ENCODE measurements at places on chromosomes 6 and 20.
A peak's percentile ranks its signal among the peaks of the same experiment; 100 is the strongest.

DNA sequence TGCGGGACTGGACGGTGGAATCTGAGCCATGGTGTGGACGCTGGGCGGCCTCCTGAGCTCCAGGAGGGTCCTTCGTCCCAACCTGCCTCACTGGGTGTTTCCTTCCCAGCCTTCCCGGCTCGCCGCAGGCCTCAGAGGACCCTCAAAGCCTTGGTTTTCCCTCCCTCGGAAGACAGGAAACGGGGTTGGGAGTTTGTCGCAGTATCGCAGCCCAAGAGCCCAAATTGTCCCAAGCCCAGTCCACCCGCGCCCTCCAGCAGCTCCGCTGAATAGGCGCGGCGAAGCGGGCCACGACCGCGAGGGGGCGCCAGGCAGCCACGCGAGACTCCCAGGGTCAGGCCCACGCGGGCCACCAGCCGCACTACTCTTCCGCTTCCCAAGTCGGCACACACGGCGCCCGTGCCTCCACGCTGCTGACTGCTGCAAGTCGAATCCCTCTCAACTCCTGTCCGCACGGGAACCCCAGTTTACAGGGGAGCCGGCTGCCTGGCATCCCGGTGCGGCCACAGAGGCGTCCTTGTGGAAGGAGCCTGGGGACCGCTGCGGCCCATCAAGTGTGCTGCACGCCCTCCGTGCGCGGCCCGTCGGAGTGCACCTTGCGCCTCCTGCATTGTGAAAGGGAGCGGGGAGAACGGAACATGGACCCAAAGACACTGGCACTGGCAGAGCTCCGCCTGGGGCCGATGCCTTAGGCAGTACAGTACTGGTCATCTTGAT is 40.4 kb upstream of the HMGA1 start:
- peak; percentile 28 for DNase-seq

- no peak for DNase-seq
These were observed 761.1 kb upstream of the MMS22L start for GRCh38 chr6:98044151-98044561.

GRCh38 chr6:12785921-12786320 is 69.4 kb downstream of the PHACTR1 start:
- no peak for DNase-seq

DNA sequence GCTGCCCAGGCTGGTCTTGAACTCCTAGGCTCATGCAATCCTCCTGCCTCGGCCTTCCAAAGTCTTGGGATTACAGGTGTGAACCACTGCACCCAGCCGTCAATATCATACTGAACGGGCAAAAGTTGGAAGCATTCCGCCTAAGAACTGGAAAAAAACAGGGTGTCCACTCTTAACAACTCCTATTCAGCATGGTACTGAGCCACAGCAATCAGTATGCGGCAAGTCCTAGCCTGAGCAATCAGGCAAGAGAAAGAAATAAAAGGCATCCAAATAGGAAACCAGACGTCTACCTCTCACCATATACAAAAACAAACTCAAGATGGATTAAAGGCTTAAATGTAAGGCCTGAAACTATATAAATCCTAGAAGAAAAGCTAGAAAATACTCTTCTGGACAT is 83.1 kb downstream of the FKBP5 start:
- DNase-seq, result no peak

Data from NCI-H1092 (cell line).